ENCODE measurements at places on chromosomes 6 and 20.

DNA sequence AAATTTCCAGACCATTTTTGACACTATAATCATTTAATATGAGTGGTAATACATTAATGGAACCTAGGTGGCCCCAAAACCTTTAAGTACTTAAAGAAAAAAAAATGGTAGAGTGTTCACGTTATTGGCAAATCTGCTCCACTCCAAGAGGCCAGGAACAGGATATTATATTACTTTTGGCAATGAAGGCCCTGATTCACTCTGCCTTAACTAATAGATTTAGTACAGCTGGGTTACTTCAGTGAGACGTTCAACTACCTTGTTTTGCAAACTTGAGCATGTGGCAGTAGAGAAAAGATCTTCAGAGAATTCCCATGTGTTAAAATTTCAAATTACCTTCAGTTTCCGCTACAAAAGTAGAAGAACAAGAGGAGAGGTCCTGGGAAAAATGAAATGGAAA is 12.8 kb downstream of the ADNP start:
- DNase-seq, result no peak

- DNase-seq, result peak; percentile 12
Observed at GRCh38 chr6:134317471-134318131, at the start of gene SGK1. Gene SGK1 (minus strand): TSS chr6:134318112. CDS start chr6:134317460, 652 bp downstream.

DNA sequence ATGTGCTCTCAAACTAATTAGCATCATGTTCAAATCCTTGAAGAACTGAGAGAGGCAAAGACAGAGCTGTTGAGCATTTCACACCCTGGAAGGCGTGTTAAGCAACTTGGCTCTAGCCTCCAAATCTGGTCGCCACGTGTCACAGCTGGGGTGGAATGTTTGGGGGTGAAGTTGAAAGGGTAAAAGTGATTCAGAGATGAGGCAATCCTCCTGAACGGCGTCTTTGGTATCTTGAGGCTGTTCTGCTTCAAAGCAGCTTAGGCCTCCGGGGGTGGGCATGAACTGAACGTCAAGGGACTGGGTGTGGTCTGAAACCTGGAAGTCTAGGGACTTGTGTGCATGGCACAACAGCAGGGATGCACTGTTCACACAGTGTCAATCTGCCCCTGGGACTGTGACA is 62.3 kb downstream of the TRAM2 start:
- no peak for DNase-seq

- no peak for DNase-seq
Observed at GRCh38 chr6:114142258-114142657, 171.3 kb upstream of the HDAC2 start.

GRCh38 chr6:31660381-31661261 is at the start of gene C6orf47:
Gene C6orf47 (minus strand): TSS chr6:31660778. CDS start chr6:31659947, 831 bp downstream.
- peak; percentile 73 for DNase-seq

DNA sequence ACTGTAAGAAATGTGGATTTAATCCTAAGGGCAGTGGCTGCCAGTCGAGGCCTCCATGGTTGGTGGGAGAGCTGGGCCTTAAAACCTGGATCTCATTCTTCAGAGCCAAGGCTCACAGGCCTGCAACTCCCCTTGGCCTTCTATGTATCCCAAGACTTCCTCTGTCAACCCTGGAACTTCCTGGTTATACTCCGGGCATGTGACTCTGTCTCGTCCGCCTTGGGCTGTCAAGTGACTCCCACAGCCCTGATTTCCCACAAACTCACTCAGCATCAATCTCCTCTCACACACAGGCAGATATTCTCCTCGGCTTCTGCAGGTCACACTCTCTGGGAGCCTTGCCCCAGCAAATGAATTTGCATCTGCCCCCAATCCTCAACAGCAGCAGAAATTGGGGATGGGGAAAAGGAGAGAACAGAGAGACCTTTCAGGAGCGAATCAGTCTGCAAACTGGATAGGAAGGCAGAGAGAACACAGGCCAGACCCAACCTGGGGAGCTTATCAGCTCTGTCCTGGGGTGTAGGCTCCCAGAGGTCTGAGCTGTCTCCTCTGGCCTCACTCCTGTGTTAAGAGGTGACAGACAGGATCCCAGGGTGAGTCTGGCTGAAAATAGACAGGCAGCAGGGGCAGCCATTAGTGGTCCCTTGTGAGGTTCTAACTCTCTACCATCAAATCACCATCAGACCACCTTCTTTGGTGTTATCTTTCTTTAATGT is 30.4 kb upstream of the PREX1 start:
- no peak for DNase-seq
